ENCODE measurements at places on chromosomes 7 and 10.

DNA sequence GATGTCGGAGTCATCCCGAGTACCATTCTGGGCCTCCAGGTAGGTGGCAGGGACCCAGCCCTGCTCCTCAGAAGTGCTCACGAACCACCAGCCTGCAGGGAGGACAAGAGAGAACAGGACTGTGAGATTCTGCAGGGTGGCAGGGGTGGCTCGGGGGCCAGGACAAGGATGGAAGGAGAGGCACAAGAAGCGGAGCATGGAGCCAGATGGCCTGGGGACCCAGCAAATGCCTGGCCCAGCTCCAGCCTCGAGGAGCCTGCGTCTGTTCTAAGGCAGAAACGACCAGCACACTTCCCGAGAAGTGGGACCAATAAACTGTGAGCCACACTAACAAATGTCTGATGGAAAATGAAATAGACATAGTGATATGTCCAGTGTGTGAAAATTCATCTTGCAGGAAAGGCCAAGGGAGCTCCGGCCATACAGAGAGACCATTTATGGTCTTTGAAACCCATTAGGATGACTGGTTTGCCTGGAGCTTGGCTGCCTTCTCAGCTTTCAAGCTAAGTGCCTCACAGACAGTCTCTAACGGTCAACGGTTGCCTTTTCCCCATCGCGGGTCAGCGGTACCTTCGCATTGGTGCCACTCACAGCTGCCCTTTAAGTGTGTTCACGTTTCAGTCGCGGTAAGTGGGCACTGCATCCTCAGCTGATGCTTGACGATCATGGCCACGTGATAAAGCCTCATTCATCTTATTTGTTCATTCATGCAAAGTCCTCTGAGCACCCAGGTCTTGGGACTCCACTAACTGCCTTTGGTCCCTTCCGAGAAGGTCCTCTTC, 133.8 kb downstream of the NEURL1 start:
- no peaks in the 10 kb centered on the region for H3K4me1 ChIP-seq
- no peak overlapping the region for H3K27ac ChIP-seq
- no peaks in the 10 kb centered on the region for H3K27me3 ChIP-seq

DNA sequence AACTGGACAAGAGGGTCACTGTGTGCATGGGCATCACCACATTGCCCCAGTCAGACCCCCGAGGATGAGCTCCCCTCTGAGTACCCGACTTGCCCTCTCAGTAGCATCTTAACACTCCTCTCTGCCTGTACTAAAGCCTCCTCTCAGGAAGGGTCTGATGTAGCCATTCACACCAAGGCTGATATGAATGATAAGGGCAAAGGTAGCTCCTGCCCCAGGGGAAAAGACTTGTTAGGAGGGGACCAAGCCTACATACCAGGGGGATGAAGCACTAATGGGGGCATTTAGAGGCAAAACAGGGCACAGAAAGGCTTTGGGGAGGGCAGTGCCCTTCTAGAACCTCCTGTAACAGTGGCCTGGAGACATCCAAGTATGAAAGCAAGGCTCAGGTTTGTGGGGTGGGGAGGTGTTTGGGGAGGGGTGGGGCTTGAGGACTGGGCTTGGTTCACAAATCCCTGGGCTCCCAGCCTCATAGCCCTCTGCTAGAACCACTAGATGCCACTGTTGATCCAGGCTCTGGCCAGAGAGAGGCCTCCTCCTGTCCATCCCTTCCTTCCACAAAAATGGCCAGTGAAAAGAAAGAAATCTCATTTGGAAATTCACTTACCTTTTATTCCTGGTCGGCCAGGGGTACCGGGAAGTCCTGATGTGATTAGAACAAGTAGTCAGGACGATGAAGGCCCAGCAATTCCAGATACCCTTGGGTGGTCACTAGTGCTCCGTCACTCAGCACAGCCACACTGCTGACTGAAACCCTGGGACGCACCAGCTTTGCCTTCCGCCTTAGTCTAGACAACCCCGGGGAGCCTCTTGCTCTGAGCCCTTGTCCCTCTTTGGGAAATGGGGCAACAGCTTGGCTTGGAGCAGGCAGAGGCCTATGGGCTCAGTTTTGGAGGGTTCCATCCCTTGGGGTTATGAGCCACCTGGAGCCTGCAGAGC, 40.3 kb downstream of the COL17A1 start:
- no peaks in the 10 kb centered on the region for H3K4me1 ChIP-seq
- H3K27me3 ChIP-seq: peaks cover 8% of the 10 kb centered on the region
- peaks cover 3% of the 10 kb centered on the region for H3K36me3 ChIP-seq
- DNase-seq: no peak
- H3K27ac ChIP-seq: no peak overlapping the region
- no peak overlapping the region for H3K4me3 ChIP-seq

DNA sequence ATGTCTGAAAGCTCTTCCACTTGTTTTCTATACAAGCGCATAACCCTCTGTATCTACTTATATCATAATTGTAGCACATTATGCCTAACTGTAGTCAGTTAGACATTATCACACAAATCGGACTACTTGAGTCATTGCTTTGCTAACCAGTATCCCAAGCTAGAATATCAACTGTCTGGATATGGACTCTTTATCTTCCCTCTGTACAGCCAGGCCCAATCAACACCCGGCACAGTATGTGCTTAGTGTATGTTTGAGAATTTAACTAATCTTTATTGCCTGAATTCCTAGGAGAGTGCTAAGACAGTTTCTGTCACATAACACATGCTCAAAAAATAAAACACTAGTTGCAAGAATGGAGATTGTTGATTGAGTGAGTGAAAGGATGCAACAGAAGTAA, 211.2 kb downstream of the ARL4A start:
- no peaks in the 10 kb centered on the region for H3K36me3 ChIP-seq
- no peaks in the 10 kb centered on the region for H3K4me1 ChIP-seq
- H3K27me3 ChIP-seq: no peaks in the 10 kb centered on the region
- H3K4me3 ChIP-seq: no peak overlapping the region
- no peak for DNase-seq

DNA sequence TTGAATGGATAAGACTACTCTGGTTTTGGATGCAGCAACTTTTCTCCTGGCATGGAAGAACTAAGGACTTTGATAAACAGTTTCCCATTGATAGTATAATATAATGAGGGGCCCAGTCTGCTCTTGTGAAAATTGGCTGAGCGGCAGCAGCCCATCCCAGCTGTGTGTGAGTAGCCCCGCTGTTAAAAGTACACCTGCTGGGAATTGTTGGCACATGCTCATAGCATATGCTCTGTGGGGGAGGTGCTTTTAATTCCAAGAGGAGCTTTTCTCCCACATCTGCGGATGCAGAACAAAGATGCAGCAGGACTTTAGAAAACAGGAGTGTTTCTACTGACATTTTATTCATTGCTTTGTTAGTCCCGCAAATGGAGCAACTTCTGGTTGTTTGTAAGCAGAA, 19.0 kb downstream of the SRI start:
- no peaks in the 10 kb centered on the region for H3K27me3 ChIP-seq
- no peak overlapping the region for H3K27ac ChIP-seq

GRCh38 chr10:126433351-126433750, 45.1 kb upstream of the ADAM12 start:
- H3K27me3 ChIP-seq: no peaks in the 10 kb centered on the region
- no peak for DNase-seq
- no peaks in the 10 kb centered on the region for H3K36me3 ChIP-seq
- no peak overlapping the region for H3K27ac ChIP-seq
- peaks cover 18% of the 10 kb centered on the region for H3K4me1 ChIP-seq

Measured in effector memory CD8-positive, alpha-beta T cell (primary cell).